ENCODE measurements at places on chromosomes 1 and 21.

DNA sequence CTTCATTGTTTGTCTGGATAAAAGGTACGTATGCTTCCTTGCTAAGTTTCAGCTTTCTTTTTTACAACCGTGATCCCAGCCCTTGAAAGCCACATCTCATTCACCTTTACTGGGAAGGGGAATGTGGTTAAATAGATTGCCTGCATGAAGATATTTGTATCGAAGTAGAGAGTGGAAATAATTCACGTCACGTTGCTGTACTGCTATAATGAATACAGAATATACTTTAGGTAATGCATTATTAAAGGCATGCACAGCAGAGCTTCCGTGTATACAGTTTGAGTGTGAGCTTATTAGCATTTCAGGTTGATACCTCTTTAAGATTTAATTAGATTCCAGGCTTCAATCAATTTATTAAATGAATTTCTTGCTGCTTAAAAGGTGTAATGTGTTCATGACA, 153.8 kb downstream of the HHAT start:
- DNase-seq, result no peak

DNA sequence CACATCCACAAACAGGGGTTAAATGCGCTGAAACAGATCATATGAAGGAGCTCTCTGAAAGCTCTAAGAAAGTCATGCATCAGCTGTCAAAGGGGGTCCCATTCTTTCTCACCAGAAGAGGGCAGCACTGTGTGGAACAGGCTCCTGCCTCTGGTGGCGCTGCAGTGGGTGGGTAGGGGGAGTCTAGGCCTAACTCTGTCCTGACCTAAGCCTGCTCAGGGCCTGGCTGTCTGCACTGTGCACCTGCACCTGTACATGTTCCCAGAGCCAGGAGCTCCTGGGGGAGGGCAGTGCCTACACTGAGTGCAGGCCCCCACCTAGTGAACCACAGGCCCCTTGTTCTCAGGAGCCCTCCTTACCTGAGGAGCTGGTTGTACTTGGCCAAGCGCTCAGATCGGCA, 16.0 kb downstream of the ENO1 start:
- DNase-seq, result peak; percentile 24

DNA sequence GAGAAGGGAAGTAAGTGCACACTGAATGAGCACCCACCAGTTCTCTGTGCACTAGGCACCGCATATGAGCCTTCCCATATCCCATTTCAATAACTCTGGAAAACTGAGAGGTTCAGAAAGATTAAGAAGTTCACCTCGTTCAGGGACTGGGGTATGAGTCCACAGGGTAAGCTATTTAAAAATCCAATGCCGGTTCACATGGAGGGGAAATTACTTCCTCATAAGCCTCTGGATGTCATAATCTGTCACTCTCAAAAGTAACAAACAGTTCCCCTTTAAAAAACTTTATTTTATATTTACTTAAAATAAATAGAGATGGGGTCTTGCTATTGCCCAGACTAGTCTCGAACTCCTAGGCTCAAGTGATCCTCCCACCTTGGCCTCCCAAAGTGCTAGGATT, 1.9 kb downstream of the OR2B11 start:
- DNase-seq, result no peak

DNA sequence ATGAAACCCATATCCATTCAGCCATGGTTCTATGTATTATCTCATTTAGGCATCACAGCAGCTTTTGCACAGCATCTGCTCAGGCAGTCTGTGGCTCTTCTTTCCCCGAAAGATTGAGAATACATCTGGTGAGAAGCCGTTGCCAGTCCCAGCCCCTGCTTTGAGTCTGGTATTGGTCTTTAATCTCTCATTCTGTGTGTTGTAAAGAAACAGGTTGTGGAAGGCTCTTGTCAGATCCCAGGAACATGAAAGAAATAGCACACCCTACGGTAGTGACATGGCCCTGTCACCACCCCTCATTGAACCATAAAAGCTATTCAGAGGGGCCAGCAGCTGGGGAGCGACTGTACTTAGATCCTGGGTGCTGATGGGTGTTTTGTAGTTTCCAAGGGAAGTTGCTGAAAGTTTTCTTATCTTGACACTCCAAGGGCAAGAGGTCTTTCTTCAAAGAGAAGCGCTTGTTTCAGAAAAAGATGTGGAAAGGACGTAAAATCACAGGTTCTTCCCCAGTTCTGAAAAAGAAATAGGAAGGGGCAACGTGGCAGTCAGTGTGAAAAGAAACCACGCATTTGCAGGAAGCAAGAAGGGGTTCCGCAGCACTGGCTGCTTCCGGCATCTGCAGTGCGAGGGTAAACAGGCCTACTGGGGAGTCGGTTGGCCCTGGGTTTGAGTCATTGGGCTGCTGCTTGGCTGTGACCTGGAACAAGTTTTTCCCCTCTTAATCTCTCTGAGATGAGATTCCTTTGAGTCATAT, 145.0 kb downstream of the DHRS3 start:
- DNase-seq, result peak; percentile 35

GRCh38 chr1:30295674-30296073, 427.7 kb downstream of the MATN1 start:
- DNase-seq, result no peak

All from CD4-positive, alpha-beta memory T cell (primary cell).